ENCODE measurements at places on chromosomes 13 and 19. TPM values are rescaled to one million over a fixed set of nuclear protein-coding genes. Genes with fewer than 3 reads are reported as not detected.

LGI4 gene
- 14.2 TPM for total RNA-seq

FOXA3 gene
- not detected for total RNA-seq

CELF5 gene
- total RNA-seq = 51.6 TPM

CNN1 gene
- total RNA-seq = not detected

CYP4F12 gene
- total RNA-seq = not detected

SLC10A2 gene
- not detected for total RNA-seq

MKNK2 gene
- 16.8 TPM for total RNA-seq

NLRP5 gene
- not detected for total RNA-seq

PPFIA3 gene
- 35.9 TPM for total RNA-seq

DGKH gene
- 20.0 TPM for total RNA-seq

CEACAM1 gene
- total RNA-seq = not detected

ZNF442 gene
- 5.9 TPM for total RNA-seq

PABPC3 gene
- total RNA-seq = not detected

CLEC17A gene
- 0.31 TPM for total RNA-seq

ARHGAP45 gene
- total RNA-seq = 1.7 TPM

LCP1 gene
- 8.0 TPM for total RNA-seq

ZNF324 gene
- total RNA-seq = 22.9 TPM

ZNF575 gene
- 0.62 TPM for total RNA-seq

DIRAS1 gene
- 23.1 TPM for total RNA-seq

FXYD3 gene
- not detected for total RNA-seq

ZNF135 gene
- total RNA-seq = 13.4 TPM

TBC1D4 gene
- 17.6 TPM for total RNA-seq

SYT3 gene
- 17.0 TPM for total RNA-seq

FFAR2 gene
- total RNA-seq = 0.16 TPM

APOC4 gene
- not detected for total RNA-seq

SLC17A7 gene
- 34.6 TPM for total RNA-seq

ZNF880 gene
- total RNA-seq = 93.4 TPM

ACOD1 gene
- not detected for total RNA-seq

ZNF540 gene
- total RNA-seq = 22.0 TPM

RINL gene
- 2.5 TPM for total RNA-seq

LHB gene
- total RNA-seq = not detected

ZSWIM4 gene
- 11.1 TPM for total RNA-seq

WDR87 gene
- not detected for total RNA-seq

EDDM13 gene
- total RNA-seq = not detected

ZNF543 gene
- 40.7 TPM for total RNA-seq

HOMER3 gene
- 12.8 TPM for total RNA-seq

Measured in occipital lobe (tissue), 3 donors.